ENCODE measurements at places on chromosomes 6 and 20.

DNA sequence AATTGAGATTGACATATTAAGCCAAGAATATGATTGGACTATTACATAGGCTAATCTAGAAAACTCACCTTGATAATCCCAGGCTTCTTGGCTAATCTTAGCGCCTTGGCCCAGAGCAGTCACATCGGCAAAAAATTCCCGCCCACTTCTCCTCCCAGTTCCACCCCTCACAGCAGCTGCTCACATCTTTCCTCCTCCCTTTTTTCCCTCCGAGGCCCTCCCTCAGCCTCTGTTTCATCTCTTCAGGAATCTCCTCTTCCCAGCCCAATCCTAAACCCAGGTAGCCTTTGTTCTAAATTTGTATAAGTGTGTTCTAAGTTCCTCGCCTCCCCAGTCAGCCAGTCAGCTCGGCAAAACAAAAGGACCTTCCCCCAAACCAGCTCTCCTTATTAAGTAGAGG, 184.3 kb downstream of the PRKN start:
- DNase-seq, result no peak

DNA sequence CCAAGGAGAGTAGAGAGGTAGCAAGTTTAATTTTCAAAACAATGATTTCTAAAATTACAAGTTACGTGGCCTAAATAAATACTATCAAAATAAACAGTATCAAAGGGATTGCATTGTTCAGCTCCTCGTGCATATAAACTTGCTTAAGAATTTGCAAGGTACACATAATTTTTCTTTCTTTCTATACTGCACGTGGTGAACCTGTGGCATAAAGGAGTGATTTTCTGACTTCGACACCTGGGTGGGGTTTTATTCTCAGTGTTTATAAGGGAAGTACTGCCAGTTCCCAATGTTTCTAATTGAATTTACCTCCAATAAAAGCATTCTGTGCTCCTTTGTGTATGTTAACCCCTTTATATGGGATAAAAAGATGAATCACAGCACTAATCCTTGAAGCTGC, 50.1 kb upstream of the C20orf144 start:
- DNase-seq, result no peak

- DNase-seq, result no peak
These were observed at the start of gene NFYA for GRCh38 chr6:41072836-41073202. TSS of gene NFYA (plus strand) at chr6:41072974. CDS start at chr6:41079090, 6,116 bp downstream.

- DNase-seq, result no peak
These were observed 24.4 kb downstream of the UST start for GRCh38 chr6:148771212-148771601.

DNA sequence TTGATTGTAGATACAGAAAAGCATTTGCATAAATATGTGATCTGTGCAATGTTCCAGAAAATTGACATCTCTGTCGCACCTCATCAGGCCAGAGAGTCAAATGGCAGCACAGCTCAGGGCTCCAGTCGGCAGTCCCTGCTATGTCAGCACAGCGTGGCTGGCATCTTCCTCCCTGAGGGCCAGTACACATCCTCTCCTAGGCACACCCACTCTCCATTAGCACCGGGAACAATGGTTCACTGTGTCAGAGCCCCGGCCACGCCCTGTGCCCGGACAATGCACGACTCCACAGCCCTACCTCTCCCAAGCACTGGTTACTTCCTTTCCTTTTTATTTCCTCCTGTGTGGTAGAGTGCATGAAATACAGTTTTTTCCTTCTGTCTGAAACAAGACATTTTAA, 114.9 kb downstream of the FOXC1 start:
- DNase-seq, result no peak

GRCh38 chr20:11849976-11850670, 67.6 kb upstream of the BTBD3 start:
- DNase-seq, result peak; percentile 44
